ENCODE measurements at places on chromosomes 7 and 10.
A peak's percentile ranks its signal among the peaks of the same experiment; 100 is the strongest.

GRCh38 chr7:158110034-158110590 is 477.5 kb downstream of the PTPRN2 start:
- DNase-seq, result no peak

DNA sequence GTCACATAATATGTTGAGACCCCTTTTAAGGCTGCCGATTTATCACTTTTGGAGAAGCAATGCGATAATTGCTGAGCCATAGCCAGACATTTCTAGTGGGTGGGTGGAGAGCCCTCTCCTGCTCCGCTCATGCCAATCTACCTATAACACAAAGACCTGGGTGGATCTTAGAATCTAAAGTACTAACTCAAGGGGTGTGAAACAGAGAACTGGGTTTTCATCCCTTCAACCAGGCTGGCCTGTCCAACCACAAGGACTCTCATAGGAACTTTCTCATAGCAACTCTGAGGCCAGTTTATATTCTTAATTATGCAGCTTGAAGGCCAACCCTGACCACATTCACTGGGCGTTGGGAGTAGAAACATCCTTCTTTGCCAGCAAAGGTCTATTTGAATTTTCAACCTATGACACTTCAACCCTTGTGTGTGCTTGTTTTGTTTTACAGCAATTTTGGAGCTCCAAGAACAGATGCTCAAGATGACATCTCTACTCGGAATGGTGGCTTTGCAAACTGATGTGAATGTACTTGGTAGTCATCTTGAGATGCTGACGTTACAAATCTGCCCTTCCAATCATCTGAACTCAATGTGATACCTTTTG is 1198.2 kb upstream of the AUTS2 start:
- DNase-seq, result no peak

DNA sequence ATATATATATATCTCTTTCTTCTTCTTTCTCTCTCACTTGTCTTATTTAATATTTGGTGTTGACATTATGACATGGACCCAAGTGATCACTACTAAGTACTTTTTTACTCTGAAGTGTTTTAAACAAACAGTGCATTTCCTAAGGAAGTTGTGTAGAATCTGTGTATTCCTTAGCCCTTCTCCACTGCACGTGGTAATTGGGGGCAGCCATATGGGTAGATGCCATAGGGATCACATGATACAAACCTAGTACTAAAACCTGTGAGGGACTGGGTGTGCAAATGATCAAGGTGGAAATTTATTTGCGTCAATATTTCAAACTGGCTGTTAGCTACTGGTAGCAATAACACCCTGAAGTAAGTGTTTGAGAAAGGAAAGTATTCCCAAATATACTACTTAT is 25.0 kb downstream of the THSD7A start:
- DNase-seq, result no peak

DNA sequence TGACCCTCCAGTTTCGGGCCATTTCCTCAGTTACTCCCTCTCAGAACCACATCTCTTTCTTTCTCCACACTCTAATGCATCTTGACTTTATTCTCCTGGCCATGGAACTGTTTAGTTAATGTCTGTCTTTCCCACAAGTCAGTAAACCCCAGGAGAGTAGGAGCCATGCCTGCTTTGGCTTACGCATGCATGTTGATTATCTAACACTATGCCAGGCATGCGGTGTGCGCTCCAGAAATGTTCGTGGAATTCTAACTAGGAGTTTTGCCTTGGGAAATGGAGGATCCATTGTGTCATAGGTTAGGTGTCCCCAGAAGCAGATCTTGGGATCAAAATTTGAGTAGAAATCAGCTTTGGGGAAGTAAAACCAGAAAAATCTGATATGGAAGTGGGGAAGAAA is 308.9 kb downstream of the GRID1 start:
- no peak for DNase-seq

DNA sequence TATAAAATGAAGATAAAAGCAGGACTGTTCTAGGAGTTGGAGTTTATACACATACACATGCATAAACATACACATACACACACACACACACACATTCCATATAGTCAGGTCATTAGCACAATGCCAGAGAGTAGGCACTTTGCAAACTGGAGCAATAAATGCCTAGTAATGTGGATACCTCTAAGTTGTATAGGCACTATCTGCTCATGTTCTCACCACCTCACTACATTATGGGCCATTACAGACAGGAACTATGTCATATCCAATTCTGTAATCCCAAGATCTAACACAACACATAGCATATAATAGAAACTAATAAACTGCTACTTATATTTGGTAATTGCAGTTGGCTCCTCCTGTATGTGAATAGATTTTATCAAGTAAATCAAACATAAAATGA is 115.6 kb downstream of the GRM8 start:
- DNase-seq, result no peak

- no peak for DNase-seq
Measured at GRCh38 chr7:24721481-24722001, 35.7 kb downstream of the GSDME start.

- no peak for DNase-seq
Measured at GRCh38 chr10:116158036-116158435, 115.0 kb downstream of the GFRA1 start.

- no peak for DNase-seq
Measured at GRCh38 chr10:30829901-30830300, 200.3 kb upstream of the LYZL2 start.

DNA sequence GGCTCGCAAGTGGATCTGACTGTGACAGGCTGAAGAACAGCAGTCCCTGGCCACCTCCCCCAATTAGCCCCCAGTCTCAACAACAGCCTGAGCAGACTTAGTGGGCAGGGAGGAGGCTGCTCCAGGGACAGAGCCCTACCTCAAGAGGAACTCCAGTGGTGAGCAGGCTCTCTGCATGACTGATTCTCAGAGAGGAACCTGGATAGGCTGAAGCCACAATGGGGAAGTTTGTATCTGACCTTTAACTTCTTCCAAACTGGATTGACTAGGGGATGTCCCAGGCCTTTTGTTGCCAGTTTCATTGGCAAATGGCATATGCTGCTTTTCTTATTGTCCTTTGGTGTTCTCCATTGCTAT is 93.0 kb downstream of the ARHGAP22 start:
- DNase-seq, result no peak

DNA sequence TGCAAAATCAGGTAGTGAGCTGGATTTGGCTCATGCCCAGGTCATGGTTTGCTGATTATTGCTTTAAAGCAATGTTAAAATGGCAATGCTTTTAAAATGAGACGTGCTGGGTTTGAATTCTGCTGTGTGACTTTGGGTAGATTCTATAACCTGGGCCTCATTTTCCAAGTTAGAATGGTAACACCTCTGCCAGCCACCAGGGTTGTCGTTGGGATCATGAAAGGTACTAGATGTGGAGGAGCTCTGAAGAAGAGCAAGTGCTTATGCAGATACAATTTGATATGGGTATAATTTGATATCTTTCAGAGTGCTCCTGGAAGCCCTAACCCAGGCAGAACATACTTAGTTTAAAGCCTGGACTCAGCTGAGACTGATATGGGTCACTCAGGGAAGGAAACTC is 60.0 kb downstream of the EVX1 start:
- no peak for DNase-seq

GRCh38 chr7:70607759-70608158 is 524.2 kb upstream of the GALNT17 start:
- DNase-seq, result no peak

DNA sequence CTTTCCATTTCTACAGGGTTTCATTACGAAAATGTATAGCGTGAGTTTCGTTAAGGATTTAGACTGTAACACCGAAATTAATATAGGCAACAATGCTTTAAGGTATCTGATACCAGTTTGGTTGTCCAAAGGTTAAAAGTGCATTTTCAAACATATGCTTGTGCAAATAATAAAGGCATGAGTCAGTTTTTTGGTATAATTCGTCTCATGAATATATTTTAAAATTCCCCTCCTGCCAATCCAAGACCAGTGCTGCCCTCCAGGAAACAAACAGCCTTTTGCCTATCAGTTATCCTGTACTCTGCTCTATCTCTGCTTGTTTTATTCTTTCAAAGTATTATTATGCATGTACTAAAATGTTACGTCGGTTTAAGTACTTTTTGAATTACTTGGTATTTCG is 2.0 kb downstream of the LCOR start:
- no peak for DNase-seq

DNA sequence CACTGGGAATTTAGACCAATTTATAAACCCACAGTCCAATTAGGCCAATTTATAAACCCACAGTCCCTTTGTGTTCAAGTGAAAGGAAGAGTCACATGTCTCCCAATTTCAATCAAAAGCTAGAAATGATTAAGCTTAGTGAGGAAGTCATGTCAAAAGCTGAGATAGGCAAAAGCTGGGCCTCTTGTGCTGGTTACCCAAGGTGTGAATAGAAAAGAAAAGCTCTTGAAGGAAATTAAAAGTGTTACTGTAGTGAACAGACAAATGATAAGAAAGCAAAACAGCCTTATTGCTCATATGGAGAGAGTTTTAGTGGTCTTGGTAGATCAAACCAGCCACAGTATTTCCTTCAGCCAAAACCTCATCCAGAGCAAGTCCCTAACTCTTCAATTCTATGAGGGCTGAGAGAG is 245.0 kb downstream of the HDAC9 start:
- no peak for DNase-seq

DNA sequence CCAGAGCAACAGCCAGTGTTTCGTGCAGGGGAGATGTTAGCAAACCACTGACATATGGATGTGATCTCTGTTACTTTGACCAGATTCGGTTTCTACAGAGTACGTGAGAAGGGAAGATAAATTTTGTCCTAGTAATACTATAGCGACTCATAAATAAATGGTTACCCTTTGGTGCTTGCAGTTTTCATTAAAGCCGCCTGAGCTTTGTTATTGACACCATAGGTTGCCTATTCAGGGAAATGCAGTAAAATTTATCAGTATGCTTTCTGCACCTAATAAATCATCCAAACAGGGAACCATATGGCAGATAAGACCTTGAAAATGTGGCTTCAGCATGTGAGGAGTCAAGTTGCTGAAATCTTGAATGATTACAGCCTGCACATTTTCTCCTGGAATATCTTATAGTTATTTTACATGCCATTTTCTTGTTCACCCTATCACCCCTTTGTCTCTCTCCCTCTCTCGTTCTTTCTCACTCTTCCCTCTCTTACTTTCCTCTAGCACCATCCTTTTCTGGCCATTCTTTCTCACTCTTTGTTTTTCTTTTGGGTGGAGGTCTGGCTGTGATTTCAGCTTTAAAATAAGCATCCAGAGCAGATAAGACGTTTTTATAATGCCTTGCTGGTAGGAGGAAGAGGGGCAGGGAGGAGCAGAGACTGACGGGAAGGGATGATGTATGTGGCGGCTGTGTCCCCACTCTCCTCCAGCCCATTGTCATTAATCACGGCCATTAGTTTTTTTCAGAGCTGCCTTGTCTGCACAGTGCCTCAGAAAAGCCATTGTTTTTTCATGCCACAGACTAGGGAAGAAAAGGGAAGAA is 182.5 kb downstream of the LRMDA start:
- DNase-seq, result no peak

GRCh38 chr10:124701881-124702656 is 42.1 kb downstream of the FAM53B start:
- peak; percentile 65 for DNase-seq

DNA sequence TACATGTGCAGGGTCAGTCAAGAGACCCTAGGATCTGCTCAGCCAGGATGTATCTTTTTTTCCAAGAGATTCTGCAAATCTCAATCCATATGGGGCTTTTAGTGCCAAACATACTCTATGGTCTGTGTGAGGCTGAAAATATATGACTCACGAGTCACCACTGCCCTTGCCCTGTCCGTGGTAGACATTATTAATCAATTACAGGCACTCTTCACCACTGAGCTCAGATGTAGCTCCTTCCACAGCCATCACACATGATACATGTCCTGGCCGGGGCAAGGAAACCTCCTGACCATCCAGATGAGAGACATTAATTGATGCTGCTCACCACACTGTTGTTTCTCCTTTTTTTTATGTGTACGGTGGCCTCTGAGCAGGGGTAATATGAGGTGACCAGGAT is 90.2 kb upstream of the RET start:
- DNase-seq, result no peak

DNA sequence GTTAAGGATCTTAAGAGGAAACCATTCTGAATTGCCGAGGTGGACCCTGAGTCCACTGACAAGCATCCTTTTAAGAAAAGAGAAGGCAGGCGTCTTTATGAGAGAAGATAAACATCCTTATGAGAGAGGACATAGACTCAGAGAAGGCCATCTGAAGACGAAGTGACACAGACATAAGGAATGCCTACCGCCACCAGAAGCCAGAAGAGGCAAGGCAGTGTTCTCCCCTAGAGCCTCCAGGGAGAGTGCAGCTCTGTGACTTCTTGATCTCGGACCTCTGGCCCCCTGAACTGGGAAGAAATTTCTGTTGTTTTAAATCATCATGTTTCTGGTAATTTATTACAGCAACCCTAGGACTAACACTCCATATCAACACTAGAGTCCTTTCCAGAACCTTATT is 25.2 kb upstream of the ING3 start:
- DNase-seq, result no peak

- DNase-seq, result no peak
Measured at GRCh38 chr10:47264797-47265281, 35.2 kb upstream of the GDF10 start.

DNA sequence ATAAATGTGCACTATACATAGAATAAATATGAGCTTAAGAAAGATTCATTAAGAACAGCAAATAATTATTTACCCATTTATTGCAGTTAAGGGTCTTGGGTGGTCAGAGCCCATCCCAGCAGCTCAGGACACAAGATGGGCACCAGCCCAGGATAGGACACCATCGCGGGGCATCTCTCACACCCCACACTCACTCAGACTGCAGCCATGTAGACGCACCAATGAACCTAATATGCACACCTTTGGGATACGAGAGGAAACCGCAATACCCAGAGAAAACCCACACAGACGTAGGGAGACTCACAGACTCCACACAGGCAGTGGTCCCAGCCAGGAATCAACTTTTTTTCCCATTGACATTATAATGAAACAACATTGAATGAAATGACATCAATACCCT is 36.0 kb downstream of the CARD11 start:
- no peak for DNase-seq

- no peak for DNase-seq
Measured at GRCh38 chr7:16460789-16461493, 4.6 kb downstream of the SOSTDC1 start.

GRCh38 chr7:148022832-148023231 is 567.7 kb upstream of the C7orf33 start:
- DNase-seq, result no peak

DNA sequence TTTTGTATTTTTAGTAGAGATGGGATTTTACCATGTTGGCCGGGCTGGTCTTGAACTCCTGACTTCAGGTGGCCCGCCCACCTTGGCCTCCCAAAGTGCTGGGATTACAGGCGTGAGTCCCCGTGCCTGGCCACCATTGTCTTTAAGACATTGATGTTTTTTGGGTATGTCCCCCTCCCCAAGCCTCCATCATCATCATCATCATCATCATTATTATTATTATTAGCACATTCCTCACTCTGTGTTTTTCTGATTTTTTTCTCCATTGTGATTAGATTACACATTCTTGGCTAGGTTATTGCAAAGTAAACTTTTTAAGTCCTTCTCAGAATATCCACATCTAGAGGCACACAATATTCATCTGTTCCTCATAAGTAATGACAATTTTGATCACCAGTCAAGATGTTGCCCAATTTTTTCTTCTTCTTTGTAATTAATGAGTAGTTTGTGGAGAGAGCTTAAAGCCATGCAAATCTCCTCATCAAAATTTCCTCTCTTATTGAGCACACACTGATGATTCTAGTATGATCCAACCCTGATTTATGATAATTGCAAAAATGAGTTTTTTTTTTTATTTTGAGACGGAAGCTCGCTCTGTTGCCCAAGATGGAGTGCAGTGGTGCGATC is 47.5 kb downstream of the EPC1 start:
- no peak for DNase-seq
